ENCODE measurements at places on chromosomes 3 and 15.

DNA sequence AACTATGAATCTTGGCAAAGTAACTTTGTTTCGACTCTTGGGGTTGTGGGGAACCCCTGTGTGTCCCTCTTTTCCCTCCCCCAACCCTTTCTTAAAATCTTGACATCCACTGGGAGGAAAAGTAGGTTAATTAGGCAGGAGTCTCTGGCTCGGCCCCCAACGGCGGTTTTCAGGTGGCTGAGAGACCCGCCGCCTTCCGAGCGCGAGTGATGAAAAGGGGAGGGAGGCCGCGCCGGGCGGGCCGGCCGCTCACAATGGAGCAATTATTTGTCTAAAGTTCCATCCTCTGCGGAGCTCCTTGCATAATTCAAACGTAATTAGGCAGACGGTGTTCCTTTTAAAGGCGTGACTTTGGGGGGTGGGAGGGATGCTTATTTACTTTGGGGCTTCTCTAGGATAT lies 51.7 kb downstream of the ZIC4 start:
- DNase-seq, result no peak

DNA sequence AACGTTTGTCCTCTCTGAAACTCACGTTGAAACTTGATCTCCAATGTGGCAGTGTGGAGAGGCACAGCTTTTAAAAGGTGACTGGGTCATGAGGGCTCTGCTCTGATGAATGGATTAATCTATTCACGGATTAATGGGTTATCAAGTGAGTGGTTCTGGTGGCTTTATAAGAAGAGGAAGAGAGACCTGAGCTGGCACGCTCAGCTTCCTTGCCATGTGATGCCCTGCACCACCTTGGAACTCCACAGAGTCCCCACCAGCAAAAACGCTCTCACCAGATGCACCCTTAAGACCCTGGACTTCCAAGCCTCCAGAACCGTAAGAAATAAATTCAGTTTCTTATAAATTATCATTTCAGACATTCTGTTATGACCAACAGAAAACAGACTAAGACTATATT lies 2.6 kb downstream of the PPP1R2 start:
- no peak for DNase-seq

DNA sequence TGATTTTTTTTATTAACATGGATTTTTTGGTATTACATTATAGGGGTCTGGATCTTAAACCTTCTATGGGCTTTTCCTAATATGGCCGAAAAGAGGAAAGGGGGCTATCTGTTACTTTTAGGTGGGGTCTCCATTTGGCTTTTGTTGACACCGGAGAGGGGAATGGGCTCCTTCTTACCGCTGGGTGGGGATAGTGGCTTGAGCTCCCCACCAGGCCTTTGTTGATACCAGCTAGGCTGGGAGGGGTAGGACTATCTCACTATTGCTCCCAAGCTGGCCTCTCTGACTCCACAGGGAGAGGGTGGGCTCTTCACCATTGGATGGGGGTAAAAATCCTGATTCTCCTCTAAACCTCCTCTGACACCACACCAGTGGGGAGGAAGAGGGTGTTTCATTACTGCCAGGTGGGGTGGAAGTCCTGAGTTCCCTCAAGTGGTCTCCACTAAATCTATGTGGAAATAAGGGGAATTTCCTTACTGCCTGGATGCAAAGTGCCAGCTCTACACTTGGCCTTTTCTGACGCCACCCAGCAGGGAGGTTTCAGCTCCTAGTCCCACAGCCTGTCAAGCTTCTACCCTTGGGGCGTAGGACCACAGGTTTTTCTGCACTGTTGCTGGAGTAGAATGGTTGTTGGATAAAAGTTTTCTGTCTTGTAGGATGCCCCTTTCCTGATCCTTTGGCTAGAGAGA lies 572.3 kb downstream of the MAGI1 start:
- DNase-seq, result no peak

DNA sequence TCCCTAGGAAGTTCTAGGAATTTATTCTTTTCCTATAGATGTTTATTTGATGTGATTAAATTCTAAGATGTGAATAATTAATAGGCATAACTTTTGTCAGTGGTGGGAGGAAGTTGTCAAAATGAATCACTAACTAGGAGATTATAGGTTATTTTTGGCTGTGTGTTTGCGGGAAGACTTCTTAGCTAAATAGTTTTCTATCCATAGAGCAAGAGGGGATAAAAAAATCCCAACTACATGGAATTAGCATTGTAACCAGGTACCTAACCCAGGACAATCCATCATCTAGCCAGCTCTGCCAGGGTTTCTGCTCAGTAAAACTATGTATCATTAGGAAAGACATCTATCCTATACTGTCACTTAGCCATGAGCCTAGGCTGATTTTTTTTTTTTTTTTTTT lies 23.9 kb downstream of the SLC30A4 start:
- DNase-seq, result no peak

DNA sequence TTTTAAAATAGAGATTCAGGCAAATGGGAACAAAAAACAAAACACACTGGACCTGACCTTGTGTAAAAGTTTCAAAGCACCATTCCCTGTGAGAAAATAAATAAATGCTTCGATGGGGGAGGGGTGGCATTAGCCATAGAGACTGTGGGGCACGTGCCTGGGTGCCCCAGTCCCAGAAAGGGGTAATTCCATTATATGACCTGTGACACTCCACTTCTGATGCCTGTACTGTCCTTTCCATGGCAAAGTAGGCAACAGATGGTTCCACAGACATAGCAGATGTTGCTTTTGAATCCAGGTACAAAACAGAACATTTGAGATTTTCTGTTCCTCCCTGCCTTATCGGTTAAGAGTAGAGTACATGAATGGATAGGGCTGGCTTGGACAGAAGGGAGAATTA lies 3.9 kb downstream of the PHLDB2 start:
- no peak for DNase-seq

DNA sequence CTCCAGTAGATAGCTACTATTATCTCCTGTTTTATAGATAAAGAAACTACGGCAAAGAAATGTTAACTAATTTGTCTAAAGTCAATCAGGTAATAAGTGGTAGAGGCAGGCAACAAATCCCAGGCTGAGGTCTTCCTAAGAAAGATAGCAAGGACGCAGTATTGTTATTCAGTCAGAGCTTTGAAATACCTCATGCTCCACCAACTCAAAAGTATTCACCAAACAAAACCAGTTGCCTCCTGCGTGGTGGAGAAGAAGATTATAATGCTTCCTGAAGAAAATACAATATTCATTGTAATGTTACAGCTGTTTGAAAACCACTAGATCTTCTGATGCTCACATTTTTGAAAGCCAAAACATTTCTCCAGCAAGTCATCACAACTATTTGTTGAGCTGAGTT lies 138.2 kb upstream of the CNTN4 start:
- no peak for DNase-seq

DNA sequence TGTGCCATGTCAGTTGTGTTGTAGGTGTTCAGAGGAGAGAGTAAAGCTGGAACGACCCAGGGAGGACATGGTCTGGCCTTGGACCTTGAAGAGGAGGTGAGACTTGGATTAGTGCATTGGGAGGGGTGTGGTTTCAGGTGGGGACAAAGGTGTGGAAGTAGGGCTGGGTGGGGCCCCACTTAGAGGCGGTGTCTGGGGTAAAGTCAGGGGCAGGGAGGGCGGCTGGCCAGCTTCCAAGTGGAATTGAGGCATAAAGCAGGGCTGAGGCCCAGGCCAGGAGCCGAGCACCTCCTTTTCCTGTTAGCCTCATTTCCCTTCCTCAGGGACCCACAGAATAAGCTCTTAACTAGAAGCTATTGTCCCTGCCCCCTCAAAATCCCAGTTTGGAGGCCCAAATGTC lies 36.2 kb upstream of the FLNB start:
- DNase-seq, result no peak

DNA sequence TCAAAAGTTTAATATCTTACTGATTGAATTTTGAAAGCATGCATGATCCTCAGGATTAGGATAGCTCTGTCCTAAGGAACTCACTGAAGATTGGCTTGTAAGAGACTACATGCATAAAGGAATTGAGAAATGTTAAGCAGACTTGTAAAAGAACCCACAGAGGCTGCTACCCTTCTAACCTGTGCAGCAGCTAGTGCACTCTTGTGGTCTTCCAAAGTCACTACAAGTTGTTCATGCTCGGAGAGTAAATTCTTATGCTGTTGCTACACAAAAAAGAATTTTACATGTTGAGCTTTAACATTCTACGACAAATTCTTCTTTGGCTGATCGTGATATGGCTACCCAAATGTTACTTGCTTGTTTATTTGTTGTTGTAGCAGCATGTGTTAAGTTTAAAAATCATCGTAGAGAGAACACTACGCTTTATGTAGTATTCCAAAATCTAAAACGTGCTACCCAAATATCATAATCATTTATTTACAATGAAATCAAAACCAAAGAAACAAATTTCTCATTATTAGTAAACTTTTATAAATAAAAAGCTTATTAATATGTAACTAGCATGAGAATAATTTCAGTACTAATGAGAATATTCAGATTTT lies 55.0 kb downstream of the GOLIM4 start:
- no peak for DNase-seq

GRCh38 chr3:97417-98258 lies 98.9 kb upstream of the CHL1 start:
- DNase-seq, result no peak

DNA sequence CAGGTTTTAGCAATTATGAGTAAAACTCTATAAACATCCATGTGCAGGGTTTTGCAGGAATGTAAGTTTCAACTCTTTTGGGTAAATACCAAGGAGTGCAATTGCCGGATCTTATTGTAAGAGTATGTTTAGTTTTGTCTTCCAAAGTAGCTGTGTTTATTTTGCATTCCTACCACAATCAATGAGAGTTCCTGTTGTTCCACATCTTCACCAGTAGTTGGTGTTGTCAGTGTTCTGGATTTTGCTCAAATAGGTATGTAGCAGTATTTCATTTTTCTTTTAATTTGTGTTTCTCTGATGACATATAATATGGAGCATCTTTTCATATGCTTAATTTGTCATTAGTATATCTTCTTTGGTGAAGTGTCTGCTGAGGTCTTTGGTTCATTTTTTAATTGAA lies 185.1 kb upstream of the GALNT15 start:
- no peak for DNase-seq

DNA sequence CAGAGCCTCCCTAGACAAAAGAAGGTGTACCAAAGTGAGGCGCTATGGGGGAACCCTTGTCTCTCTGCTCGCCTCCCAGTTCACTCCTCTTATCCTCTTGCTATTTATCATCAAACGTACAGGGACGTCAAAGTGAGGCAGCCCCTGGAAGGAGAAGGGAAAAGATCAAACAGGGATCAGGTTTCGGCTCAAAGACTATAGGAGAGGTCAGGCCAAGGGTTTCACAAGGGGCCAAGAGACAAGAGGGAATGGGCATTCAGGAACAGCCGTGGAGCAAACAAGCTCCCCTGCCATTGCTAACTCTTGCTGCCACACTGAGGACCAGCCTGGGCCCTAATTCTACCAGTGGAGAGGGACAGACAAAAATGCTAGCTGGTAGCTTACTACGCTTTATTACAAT lies 168.7 kb downstream of the GREM1 start:
- DNase-seq, result no peak

DNA sequence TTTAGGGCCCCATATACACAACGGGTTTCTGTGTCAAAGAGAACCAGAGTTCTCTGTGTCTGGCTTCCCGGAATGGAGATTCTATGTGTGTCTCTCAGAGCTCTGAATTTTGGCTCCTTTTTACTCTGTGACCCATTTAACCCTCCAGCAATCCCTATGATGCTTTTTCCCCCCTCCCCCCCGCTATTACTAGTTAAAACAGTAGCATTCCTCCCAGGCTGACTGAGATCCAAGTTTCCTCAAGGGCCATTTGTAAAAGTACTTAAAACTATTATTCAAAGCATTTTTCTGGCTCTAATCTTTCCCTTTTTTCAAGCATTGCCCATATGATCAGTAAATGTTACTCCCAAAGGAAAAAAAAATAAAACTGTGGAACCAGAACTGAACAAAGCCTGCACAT lies 6.6 kb upstream of the STAC start:
- no peak for DNase-seq

DNA sequence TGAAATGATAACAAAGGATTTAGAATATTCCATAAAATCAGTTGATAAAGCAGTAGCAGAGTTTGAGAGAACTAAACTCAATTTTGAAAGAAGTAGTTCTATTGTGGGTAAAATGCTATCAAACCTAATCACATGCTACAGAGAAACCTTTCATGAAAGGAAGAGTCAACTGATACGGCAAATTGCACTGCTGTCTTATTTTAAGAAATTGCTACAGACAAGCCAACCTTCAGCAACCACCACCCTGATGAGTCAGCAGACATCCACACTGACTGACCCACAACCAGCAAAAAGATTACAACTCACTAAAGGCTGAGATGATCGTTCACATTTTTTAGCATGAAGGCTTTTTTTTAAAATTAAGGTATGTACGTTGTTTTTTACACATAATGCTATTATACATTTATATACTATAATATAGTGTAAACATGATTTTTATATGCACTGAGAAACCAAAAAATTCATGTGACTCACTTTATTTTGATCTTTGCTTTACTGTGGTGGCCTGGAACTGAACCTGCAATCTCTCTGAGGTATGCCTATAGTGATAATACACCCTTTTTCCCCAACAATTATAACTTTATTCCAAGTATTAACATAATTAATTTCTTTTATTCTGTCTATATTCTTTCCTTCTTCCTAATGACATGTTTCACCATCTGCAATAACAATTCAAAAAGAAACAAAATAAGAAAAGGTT lies 109.9 kb downstream of the TBC1D5 start:
- DNase-seq, result no peak

DNA sequence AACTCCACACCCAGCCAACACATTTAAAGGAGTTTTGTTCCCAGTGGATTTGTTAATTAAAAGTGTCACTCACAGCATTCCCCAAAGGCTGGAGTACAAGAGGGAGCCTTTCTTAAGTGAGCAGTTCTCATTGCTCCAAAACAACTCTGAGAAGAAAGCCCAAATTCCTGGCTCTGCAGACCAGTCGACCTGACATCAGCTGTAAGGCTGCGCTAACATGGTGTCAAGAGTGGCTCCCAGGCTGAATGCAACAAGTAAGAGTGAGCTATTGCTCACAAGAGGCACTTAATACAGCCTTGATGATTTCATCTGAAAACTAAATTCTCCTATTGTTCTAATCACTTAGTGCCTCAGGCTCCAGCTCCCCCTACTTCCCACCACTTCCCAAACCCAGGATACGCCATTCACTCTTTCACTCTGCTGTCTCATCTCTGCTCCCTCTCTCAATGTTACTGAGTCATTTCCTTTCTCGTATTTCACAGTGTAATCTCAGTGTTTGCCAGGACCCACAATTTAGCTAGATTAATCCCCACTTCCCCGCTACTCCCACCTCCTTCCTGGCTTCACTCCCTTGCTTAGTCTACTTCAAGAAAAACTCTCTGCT lies 81.8 kb downstream of the WWTR1 start:
- DNase-seq, result no peak

DNA sequence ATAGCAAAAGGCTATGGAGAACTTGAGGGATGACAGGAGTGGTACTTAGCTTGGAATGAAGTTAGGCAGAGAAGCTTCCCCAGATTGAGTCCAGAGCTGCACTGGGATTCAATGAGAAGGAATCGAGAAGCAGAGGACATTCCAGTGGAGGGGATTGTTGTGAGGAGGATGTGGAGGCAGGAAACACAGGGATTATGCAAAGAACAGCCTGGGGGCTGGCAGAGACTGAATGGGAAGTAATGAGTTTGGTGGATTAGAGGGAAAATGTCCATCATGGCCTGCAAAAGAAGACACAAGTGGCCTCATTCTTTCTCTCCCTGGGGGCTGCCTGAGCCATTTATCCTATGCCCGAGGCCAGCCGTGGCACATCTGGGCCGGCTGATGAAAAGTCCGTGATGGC lies 20.5 kb upstream of the SCN10A start:
- no peak for DNase-seq

- no peak for DNase-seq
Measured at GRCh38 chr3:38548154-38548931, 52.2 kb downstream of the EXOG start.
